ENCODE measurements at places on chromosomes 11 and 22.

DNA sequence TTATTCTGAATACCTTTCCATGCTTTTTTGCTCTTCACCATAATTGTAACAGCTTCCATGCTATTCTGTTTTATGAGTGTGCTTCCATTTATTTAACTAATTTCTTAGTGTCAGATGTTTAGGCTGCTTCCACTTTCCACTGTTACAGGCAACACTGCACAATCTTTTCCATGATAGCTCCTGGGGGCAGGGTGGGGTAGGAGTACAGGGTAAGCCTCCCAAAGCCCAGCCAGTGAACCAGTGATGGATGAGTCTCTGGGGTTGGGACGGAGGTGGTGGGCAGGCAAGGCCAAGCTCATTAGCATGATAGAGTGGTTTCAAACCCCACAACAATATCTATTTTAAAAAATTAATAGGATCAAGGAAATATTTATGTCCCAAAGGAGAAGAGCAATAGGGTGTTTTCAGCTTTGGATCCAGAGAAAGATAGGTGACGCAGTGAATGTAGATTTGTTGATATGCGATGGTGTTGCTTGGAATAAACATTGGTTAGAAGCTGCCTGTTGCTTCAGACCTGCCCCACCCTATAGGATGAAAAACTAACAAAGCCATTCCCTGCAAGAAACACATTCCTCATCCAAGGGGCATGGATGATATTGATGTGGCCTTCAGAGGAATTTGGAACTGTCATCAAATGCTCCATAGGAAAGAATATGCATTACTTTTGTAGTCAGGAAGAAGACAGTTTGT, 17.1 kb upstream of the ELF5 start:
- no peak for DNase-seq

GRCh38 chr22:36406721-36407120, 19.0 kb upstream of the MYH9 start:
- no peak for DNase-seq

- DNase-seq, result no peak
Measured at GRCh38 chr11:63670096-63670432, 1.1 kb downstream of the ATL3 start.

- no peak for DNase-seq
Measured at GRCh38 chr11:94749369-94749768, 18.8 kb upstream of the AMOTL1 start.

Measured in left renal pelvis (tissue), 4 donors.